ENCODE measurements at places on chromosomes 12 and 14.

- DNase-seq = no peak
Measured at GRCh38 chr12:131095826-131096680, 142.3 kb downstream of the ADGRD1 start.

GRCh38 chr12:32679920-32680237 lies 778 bp downstream of the DNM1L start:
- DNase-seq = no peak

- DNase-seq = peak; percentile 76
Measured at GRCh38 chr12:107328442-107329133, 235.2 kb upstream of the CRY1 start.

- DNase-seq = no peak
Measured at GRCh38 chr14:84492685-84493084, 1037.3 kb upstream of the FLRT2 start.

DNA sequence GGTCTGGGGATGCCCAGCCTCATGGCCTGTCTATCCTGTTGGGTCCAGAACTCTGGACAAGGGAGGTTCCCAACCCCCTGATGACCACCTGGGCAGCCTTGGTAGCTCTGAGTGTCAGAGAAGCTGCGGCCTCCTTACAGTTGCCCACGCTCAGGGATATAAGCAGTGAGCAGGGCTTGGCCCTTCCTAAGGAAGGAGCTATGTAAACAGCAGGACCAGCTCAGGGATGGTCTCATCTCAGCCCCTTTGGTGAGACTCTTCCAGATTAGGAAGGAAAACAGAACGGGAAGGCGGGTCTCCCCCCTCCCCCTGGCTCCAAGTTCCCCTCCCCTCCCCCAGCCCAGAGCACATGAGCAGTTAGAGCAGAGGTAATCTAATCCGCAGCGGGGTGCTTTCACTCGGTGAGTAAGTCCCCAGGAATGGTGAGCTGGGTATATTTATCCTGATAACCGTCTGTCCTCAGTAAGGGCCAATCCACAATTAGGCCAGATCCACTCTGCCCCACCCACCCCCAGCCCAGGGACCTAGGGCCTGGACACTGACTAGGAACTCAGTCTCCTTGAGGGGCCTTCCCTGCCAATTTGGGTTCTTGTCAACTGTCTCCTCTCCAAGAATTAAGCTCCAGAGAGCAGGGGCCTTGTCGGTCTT lies 29.5 kb upstream of the RPLP0 start:
- peak; percentile 54 for DNase-seq

DNA sequence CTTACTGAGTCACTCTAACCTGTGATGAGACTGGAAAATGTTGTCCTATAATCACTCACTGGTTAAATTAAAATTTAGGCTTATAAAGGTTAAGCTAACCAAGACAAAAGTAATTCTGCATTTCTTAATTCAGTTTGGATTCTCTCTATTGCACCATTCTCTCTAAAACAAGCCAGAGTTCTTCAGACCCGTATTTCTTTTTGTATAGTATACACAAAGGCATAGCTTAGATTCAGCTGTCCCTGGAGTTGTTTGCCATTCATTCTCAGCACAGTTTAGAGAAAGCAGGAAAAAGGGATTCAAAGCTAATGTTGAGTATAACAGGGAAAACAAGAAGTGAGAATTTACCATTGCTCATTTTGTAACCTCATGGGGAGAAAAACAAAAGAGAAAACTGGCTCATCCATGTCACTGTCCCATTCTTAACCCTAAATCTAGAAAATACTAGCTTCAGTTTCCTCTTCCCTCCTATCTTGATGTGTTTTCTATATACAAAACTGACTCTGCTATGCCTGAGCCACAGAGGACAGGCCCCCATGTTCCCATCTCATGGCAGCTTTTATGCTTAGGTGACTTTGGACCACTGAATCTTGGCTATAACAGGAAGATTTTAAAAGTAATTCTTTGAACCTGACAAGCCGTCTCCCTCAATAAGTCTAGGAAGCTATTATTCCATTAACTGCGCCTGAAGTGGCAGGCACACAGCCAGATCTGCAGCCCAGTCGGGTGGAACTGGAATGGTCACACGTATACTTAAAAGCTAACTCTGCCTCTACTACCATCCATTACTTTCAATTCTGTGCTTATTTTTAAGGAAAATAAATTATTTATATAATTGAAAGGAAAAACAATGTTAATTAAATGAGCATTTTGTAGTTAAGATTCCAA lies 7.0 kb downstream of the AREL1 start:
- DNase-seq = no peak

- DNase-seq = no peak
Measured at GRCh38 chr14:102539544-102540314, 30.2 kb upstream of the ANKRD9 start.

- peak; percentile 20 for DNase-seq
Measured at GRCh38 chr14:105299654-105300541, 903 bp downstream of the BRF1 start.

GRCh38 chr14:70213721-70214282 lies 25.1 kb upstream of the SLC8A3 start:
- DNase-seq = no peak

GRCh38 chr12:113103756-113104450 lies 31.7 kb downstream of the RASAL1 start:
- no peak for DNase-seq

- no peak for DNase-seq
Measured at GRCh38 chr12:111754671-111755070, 12.1 kb upstream of the ALDH2 start.

Measured in inflammatory macrophage (primary cell).